ENCODE measurements at places on chromosomes 12 and 14. TPM values are rescaled to one million over a fixed set of nuclear protein-coding genes. Genes with fewer than 3 reads are reported as not detected.

RNF34 gene
- 43.2 TPM for total RNA-seq

GLT8D2 gene
- 10.4 TPM for total RNA-seq

DNA sequence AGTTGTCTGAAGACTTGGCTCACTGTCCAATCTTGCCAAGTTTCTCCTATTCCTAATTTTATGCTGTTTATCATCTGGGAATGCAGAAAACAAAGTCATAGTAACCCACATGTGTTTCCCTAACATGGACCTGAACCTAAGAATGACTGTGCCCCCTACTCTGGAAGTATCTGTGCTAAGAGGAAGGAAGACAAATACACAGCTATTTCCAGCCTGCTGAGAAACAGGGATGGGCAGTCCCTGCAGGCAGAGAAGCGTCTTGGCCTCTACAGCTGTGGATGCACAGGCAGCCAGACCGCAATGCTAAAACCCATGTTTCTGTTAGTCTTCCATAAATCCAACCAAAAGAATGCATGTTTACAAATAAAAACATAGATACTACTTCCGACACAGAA, 56.2 kb downstream of the DUSP16 start:
- no peak for DNase-seq

DNA sequence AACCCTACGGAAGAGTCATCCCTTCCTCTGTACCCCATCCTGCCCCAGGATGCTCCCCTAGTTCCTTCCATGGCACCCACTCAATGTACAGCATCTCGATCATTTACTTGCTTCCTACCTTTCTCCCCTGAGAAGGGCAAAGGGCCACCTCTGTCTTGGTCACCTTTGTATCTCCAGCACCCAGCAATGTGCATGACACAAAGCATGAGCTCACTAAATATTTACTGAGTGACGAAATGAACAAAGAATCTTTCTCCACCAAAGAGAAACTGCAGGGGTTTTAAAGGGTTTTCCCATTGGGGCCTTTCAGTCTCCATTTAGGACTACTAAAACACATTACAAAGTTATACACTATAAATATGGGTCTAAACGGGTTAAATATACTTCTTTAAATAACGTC, 30.6 kb downstream of the ATG14 start:
- no peak for DNase-seq

GRCh38 chr12:124203176-124203575, 91.7 kb upstream of the RFLNA start:
- no peak for DNase-seq

DNA sequence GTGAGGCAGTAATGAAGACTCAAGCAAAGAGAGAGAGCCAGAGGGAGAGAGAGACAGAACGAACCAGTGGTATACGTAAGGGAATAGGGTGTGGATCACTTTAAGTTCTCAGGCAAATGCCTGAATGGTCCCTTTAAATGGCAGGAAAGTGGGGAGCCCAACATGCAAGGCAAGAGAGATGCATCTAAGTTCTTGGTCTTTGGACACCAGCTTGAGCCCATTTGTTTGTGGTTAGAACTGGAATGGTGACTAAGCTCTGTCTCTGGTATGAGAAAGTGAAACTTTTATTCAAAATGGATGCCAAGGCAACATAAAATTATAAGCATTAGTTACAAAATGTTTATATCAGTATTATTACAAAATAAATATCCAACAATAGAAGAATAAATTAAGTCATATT, 192.2 kb upstream of the ALG10 start:
- no peak for DNase-seq

DNA sequence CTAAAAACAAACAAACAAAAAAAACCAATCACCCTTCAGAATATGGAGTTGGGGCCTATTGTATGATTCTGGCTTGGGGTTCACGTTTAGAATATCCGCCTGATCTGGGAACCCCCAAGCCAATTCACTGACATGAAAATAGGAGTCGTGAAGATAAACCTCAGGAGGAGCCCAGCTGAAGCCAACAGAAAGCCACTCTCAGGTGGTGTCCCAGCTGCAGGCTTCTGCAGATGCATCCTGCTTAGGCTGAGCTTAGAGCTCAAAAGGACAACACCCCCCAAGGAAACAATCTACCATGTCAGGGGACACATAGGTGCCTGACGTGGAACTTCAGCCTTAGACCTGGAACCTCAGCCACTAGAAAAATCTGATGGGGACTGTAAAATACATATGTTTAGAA, 51.9 kb downstream of the SYNE3 start:
- DNase-seq: no peak

GRCh38 chr12:120071493-120072020, 45.0 kb downstream of the RAB35 start:
- no peak for DNase-seq

DNA sequence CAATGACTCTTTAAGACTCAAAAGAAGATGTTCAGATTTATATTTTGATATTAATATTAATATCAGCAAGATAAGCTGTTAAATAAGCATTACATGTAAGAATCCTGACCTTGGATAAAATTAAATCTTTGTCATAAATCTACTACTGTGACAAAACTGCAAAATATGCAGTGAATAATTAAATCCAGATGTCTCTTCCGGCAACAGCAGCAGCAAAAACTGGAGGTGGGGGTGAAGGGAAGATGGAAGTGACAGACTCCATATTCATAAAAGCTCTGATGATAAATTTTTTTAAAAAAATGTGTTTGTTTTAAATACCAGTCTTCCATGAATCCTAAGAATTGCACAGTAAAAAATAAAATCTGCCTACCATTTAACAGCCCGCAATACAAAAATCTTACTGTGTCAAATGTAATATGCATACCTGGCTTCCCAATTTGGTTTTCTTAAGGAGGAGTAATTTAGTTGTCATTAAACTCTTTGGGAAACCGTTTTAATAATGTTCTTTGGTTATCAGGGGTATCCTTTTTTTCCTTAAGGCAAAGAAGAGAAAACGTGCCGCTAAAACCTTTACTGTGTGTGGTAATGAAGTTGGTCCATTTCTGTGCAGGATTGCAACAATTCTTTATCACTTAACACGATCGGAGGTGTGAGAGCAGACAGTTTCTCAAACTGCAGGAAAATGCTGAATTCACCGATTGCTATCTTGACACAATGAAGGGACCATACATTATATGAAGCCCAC, 478.2 kb downstream of the DIO2 start:
- DNase-seq: no peak

- DNase-seq: no peak
Observed at GRCh38 chr12:6950811-6951540, at the start of gene PTPN6. PTPN6 (plus strand) TSS chr12:6951356; CDS start chr12:6951513, 157 bp downstream.
